ENCODE measurements at places on chromosomes 7 and 10.

DNA sequence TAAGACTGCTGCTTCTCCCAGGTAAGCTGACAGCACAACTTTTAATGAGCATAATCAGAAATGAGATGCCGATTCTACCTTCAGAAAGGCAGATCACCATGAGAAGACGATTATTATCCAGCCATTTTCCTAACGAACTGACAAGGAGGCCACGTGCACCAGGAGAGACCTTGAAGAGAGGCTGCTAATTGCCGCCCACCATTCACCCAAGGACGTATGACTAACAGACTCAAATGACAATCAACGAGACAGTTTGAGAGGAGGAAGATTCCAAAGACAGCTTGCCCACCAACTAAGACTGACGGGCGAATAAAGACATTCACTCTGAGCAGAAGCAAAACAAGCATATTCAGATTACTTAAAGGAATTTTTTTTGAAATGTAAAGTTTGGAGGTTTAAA lies 301.9 kb upstream of the TAC1 start:
- no peak for DNase-seq

- DNase-seq, result no peak
Measured at GRCh38 chr7:80243425-80243824, 108.8 kb downstream of the GNAI1 start.

DNA sequence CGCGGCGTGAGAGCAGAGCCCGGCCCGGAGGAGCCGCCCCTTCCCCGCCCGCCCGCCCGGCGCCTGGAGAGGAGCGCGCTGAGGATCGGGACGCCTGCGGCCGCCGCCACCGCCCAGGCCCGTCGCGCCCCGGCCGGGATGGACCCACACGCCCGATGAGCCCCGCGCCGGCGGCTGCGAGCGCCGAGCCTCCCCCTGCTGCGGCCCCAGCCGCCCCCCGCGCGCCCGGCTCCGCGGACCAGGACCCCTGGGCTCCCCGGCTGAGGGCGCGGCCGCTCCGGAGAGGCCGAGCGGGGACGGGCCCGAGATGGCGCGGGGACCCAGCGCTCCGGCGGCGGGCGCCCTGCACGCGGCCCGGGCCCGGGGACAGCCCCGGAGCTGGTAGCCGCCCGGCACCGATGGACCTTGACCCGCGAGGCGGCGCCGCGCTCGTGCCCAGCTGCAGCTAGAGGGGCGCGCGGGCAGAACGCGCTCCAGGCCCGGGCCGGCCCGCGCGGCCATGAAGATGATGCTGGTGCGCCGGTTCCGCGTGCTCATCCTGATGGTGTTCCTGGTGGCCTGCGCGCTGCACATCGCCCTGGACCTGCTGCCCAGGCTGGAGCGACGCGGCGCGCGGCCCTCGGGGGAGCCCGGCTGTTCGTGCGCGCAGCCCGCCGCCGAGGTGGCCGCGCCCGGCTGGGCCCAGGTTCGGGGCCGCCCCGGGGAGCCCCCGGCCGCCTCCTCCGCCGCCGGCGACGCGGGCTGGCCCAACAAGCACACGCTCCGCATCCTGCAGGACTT lies 520 bp downstream of the FAM20C start:
- DNase-seq, result no peak

DNA sequence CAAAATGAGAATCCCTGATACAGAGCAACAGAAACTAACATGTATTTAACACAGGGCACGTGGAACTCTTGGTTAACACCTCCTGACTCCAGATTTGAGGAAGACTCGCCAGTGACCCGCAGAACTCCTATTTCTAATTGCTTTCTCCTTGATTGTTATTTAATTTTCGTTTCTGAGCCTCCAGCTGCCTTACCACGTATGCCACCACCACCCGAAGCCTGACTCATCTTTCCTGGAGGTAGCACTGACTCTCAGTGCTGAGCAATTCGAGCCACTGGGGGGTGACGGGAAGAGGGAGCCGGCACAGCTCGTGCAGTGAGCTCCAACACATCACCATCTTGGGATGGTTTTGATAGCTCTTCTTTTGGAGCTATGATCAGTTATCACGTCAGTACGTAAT lies 273.9 kb upstream of the MGMT start:
- peak; percentile 0 for DNase-seq

- peak; percentile 12 for DNase-seq
Measured at GRCh38 chr7:140349144-140349771, 49.1 kb downstream of the SLC37A3 start.

DNA sequence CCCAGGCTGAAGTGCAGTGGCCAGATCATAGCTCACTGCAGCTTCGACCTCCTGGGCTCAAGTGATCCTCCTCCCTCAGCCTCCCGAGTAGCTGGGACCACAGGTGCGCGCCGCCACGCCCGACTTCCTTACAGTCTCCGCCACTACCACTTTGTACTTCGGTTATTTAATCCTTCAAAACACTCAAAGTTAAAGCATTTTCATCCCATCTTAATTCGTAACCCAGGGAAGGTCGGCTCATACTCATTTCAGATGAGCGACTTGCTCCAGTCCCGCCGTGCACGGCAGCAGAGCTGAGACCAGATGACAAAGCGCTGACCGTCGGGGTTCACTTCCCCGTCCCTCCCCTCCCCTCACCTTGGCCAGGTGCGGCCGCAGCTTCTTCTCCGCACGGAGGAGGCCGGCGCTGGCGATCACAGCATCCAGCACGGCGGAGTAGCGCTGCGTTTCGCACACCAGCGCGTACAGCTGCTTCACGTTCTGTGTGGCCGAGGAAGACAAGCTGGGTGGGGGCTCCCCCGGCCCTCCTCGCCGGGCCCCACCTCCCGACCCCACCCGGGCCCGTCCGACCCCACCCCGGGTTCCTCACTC lies 457 bp downstream of the NSUN5 start:
- DNase-seq, result no peak

- DNase-seq, result no peak
Measured at GRCh38 chr10:31709476-31709875, 219.2 kb downstream of the ARHGAP12 start.

GRCh38 chr7:14936554-14936953 lies 34.0 kb upstream of the DGKB start:
- no peak for DNase-seq

- no peak for DNase-seq
Measured at GRCh38 chr7:130386876-130387275, 6.6 kb downstream of the CPA1 start.

GRCh38 chr10:114856544-114857287 lies 35.1 kb downstream of the FHIP2A start:
- peak; percentile 83 for DNase-seq

DNA sequence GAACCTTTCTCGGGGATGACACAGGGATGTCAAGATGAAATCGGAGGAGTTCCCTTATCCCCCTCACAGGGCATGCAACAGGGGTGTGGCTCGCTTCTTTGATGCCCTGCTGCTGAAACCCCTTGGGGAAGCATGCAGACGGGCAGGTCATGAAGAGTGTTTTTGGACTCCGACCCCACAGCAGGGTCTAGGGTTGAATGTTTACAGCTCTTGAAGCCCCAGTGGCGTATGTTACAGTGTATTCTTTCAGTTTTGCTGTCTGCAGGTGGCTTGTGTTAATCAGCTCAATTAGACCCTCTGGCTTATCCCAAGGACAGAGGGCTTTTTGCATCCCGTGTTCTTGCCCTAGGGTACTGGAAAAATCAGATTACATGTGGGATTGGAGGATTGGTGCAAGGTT lies 446.5 kb downstream of the LRMDA start:
- no peak for DNase-seq

- no peak for DNase-seq
Measured at GRCh38 chr7:29278337-29279069, 83.9 kb downstream of the CHN2 start.

GRCh38 chr7:128867241-128867640 lies 4.6 kb downstream of the ATP6V1F start:
- no peak for DNase-seq

GRCh38 chr7:102833343-102833742 lies 79.5 kb upstream of the LRRC17 start:
- no peak for DNase-seq

Data from brain microvascular endothelial cell (primary cell).